ENCODE measurements at places on chromosomes 3 and 15.

DNA sequence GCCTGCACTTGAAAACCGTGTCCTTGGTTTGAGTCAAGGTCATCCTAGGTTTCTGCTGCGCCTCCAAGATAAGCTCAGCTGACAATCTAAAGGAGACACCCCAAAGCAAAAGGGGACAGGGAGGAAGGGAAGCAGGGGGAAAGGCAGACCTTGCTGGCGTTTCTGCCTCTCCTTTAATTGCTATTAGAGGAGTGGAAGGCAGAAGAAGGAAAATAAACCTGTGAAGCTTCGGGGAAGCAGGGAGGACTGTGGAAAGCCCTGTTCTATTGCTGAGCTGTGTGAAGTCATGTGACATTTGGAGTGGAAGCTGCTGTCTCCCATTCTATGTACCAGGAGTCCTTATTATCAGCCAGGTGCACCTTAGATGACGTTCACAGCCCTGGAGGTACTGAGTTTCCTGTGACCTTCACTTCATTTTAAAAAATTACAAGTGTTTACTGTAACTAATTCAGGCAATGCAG is 21.5 kb upstream of the CHD2 start:
- DNase-seq = no peak

GRCh38 chr3:160449636-160450598 is at the start of gene TRIM59:
Gene TRIM59 (minus strand): TSS chr3:160449786. CDS start chr3:160439183, 10,603 bp downstream.
- DNase-seq = peak; percentile 90

DNA sequence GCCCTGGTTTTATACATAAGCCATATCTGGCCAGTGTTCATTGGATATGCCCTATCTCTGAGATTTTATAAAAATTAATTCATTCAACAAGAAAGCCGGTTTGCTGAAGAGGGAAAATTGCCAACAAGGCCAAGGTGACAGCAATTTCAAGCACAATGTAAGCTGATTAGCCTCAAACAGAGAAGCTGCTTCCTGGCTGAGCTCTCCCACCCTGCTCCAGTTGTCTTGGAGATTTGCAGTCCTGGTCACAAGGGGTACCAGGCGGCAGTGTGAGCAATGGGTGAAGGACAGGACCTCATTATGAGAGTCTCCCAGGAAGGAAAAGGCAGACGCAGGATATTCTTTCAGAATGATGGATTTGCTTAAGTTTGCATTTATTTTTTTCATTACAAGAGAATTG is 5.4 kb upstream of the THSD4 start:
- no peak for DNase-seq

DNA sequence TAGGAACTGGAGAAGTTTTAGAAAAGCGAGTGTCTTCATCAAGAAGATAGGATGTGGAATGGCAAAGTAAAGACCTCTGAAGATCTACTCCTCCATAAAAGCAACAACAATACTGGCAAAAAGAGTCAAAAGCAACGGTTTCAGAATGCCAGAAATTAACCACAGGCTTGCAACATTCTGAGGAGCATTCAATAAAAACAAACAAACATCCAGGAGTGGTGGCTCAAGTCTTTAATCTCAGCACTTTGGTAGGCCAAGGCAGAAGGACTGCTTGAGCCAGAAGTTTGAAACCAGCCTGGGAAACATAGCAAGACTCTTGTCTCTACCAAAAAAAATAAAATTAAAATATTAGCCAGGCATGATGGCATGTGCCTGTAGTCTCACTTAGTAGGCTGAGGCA is 143.2 kb upstream of the HACD2 start:
- no peak for DNase-seq

- no peak for DNase-seq
Observed at GRCh38 chr3:138935863-138936740, 10.8 kb downstream of the FOXL2 start.

GRCh38 chr3:186880406-186880805 is 37.9 kb downstream of the ADIPOQ start:
- no peak for DNase-seq

DNA sequence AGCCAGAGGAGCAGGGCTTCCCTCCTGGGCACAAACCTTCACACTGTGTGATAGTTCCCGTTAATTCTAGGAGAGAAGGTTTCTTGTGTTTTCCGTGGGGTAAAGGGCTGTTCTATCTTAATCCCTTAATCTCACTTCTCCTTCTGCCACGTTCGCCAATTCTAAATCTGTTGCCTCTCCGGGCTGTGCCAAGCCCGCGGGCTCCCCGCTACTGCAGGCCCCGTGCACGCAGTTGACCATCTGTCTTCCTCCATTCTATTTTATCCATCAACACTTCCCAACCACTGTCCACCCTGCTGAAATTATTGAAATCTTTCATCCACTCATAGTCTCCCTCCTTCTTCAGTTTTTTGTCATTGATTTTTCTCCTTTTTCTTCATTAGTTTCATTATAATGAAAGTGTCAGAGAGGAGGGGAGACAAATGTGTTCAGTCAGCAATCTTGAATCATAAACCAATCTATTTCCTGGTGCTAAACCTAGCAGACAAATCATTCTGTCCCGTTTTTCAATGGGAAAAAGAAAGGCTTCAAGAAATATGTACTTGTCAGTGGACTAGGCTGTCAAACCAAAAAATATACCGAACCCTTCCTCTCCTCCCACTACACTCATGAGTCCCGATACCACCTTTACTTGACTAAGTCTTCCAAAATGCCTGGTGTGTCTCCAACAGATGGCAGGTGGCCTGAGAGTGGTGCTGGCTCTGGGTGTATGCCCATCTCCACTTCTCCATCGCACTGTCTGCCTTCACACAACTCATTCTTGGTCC is 39.6 kb downstream of the SLCO2A1 start:
- DNase-seq = no peak

- DNase-seq = no peak
Observed at GRCh38 chr3:147089286-147089685, 317.1 kb downstream of the ZIC4 start.

- DNase-seq = no peak
Observed at GRCh38 chr3:21330293-21330692, 420.7 kb downstream of the ZNF385D start.

- DNase-seq = no peak
Observed at GRCh38 chr15:81882504-81882903, 163.3 kb downstream of the MEX3B start.

DNA sequence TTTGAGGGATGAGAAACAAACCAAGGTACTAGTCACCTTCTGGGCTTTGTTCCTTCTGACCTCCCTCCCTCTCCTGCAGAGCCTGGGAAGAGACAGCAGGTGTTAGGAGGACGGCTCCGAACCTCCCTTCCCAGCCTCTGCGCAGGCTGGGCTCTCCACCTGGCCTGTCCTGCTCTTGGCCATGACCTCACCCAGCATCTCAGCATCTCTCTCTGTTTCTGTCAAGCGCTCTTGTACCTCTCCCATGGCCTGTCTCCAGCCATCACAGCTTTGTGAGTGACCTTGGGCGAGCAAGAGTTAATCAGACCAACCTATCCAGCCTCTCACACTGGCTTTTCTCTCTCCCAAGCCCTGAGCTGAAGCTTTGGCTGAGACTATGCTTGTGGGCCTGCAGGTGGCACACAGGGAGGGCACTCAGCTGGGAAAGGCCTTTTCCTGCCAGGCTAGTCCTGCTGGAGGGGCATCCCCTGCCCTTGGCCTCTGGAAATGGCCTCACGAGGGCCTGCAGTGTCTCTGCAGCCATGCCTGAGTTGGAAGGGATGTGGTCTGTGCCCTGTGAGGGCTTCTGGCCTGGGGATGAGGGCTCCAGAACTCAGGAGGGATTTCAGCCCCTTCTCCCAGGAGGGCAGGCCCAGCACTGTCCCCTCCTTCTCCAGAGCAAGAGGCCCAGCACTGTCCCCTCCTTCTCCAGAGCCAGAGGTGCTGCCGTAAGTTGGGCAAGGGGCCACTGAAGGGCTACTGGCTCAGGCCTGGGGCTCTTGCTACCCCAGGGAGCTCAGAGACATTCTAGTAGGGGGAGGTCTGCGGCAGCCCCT is 2.1 kb downstream of the CHST13 start:
- DNase-seq = no peak

DNA sequence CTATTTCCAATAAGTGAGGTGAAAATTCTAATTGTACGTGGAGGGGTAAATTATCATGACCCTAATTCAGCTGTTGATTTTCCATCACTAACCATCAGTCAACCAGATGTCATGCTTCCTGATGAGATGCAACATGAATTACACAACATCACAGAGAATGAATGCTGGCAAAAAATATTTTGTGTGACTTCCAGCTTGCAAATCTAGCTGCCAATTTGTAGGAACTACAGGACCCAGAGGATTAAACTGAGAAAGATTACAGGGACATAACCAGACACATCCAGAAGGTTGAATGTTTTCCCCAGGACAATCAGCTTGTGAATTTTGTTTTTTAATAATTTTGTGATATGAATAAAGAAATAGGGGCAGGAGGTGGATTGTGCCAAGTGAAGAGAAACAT is 349.0 kb upstream of the ATP10A start:
- no peak for DNase-seq

DNA sequence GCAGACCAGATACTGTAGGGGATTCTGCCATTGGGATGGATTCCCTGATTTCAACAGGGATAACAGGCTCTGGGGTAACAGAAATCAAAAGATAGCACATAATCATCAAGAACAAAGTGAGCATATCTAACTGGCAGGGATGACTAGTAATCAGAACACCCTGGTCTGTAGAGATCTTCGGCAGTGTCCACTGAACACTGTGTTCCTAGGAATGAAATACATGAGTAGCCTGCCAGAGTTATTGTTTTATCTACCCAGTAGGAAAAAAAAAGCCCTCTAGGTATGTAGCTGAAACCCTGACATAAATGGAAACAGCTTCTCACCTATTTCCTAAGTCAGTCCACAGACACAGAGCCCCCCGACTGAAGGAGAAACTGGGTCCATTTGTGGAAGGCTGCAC is 340.3 kb upstream of the ZNF385D start:
- no peak for DNase-seq

GRCh38 chr3:159855599-159856346 is 132.9 kb upstream of the IL12A start:
- no peak for DNase-seq

- DNase-seq = no peak
Observed at GRCh38 chr3:144119633-144120032, 148.0 kb downstream of the DIPK2A start.

DNA sequence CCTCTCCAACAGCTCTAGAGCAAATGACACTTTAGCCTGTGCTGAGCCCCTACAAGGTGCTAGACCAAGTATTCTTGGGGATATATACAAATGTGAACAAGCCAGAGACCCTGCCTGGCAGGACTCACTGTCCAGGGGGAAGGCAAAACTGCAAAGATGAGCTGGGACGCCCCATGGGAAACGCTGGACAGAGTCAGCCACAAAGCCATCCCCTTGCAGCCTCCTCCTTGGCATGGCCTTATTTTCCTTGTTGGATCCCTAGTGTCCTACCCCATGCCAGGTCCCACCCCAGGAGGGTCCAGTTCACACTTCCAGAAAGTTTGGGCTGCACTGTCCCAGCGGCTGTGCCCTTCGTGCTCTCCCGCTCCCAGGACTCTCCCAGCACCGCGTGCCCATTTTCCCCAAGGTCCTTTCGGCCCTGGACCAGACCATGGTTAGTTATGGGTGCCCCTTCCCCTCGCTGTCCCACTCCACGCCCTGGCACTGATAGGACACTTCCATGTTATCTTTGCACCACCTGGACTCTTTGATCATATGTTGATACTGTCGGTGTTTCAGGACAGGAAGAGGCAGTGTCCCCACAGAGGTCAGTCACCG is 5.8 kb upstream of the NRROS start:
- no peak for DNase-seq

DNA sequence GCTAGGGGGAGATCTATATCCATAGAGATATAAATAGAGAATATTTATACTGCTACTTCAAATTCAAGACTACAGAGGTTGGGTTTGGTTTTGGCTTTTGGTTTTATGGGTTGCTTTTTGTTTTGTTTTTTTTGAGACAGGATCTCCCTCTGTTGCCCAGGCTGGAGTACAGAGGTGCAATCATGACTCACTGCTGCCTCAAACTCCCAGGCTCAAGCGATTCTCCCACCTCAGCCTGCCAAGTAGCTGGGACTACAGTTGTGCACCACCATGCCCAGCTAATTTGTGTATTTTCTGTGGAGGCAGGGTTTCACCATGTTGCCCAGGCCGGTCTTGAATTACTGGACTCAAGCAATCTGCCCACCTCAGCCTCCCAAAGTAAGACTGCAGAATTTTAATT is 3.9 kb upstream of the UBL7 start:
- no peak for DNase-seq

DNA sequence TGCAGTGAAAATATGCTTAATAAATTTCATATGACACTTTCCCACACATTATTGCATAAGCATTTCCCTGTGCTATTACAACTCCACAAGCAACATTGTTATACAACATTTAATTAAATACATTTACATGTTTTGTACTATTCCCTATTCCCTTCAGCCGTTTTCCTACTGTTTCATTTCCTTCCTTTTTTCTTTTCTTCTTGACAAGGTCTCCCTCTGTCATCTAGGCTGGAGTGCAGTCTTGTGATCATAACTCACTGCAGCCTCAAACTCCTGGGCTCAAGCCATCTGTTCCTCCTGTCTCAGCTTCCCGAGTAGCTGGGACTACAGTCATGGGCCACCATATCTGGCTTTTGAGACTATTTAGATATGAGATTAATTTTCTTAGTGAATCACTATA is 254.7 kb downstream of the NFKBIZ start:
- DNase-seq = no peak

GRCh38 chr3:138369151-138369900 is 20.9 kb downstream of the MRAS start:
- no peak for DNase-seq

GRCh38 chr3:30632065-30632464 is 25.7 kb downstream of the TGFBR2 start:
- no peak for DNase-seq

GRCh38 chr15:37125143-37125542 is 24.8 kb upstream of the MEIS2 start:
- DNase-seq = no peak

DNA sequence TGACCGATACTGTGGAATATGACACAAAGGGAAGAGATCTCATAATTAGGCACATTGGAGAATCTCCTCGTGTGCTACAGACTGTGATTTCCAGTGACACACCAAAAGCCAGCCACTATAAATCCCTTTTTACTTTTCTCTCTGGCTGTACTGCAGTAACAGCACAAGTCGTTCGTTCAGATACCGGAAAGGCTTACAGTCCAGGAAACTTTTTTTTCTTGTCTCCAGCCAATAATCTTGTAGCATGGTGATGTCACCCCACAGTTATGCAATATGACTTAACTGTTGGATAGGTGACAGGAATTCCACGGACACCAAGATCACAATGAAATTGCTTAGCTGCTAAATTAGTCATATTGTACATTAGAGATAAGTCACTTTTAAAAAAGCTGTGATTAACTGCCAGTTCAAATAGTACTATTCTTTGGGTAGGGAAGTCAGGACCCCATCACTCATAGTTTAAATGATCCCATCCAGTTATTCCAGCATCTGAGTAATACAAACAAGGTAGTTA is 36.3 kb upstream of the TSC22D2 start:
- DNase-seq = peak; percentile 89

DNA sequence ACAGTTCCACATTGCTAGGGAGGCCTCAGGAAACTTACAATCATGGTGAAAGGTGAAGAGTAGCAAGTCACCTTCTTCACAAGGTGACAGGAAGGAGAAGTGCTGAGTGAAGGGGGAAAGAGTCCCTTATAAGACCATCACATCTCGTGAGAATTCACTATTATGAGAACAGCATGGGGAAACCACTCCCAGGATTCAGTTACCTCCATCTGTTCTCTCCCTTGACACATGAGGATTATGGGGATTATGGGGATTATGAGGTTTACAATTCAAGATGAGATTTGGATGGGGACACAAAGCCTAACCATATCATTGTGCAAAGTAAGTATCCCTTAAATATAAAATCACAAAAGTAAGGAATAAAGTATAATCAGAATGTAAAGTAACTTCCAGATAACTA is 375.9 kb upstream of the NAALADL2 start:
- DNase-seq = no peak

Data from left renal pelvis (tissue), 4 donors.